Activated CD4-positive, alpha-beta T cell treated with anti-CD3 and anti-CD28 coated beads, Interleukin-2, amount 10 ng/mL, durations not matched to agents 24 days and 14 days (primary cell): ENCODE measurements at places on chromosomes 5 and 9.

- peaks cover 28% of the 10 kb centered on the region for H3K36me3 ChIP-seq
- no peak overlapping the region for H3K27ac ChIP-seq
- H3K4me1 ChIP-seq = peaks cover 61% of the 10 kb centered on the region
- H3K27me3 ChIP-seq = no peaks in the 10 kb centered on the region
Measured at GRCh38 chr5:62282064-62282463, 23.9 kb upstream of the KIF2A start.

DNA sequence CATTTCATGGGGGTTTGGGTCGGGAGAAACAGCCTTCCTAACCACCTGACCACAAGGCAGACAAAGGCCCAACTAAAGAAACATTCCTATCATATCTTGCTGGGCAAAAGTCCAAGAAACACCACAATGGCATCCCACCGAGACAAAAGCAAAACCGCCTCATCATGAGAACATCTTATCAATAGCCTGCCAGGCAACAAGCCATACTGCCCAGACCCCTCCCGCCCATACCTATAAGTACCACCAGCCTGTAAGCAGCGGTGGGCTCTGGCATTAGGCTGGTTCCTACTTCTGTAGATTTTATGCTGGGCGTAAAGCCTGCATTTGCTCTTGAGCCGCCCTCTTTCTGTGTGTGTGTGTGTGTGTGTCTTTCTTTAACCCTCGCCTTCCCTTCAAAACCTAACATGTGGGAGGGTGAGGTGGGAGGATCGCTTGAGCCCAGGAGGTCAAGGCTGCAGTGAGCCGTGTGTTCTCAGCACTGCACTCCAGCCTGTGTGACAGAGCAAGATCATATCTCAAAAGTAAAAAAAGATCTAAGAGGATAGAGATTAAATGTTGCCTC lies 56.9 kb downstream of the PDE6A start:
- no peak overlapping the region for H3K27ac ChIP-seq
- no peak overlapping the region for H3K4me3 ChIP-seq
- no peaks in the 10 kb centered on the region for H3K4me1 ChIP-seq
- DNase-seq = no peak
- H3K27me3 ChIP-seq = peaks cover 1% of the 10 kb centered on the region
- no peaks in the 10 kb centered on the region for H3K36me3 ChIP-seq

- no peaks in the 10 kb centered on the region for H3K36me3 ChIP-seq
- no peak overlapping the region for H3K27ac ChIP-seq
- H3K4me3 ChIP-seq = no peak overlapping the region
Measured at GRCh38 chr5:170405817-170406216, 16.6 kb upstream of the KCNMB1 start.

- H3K36me3 ChIP-seq = no peaks in the 10 kb centered on the region
- no peak for DNase-seq
- H3K4me1 ChIP-seq = no peaks in the 10 kb centered on the region
- peaks cover 11% of the 10 kb centered on the region for H3K27me3 ChIP-seq
- H3K4me3 ChIP-seq = no peak overlapping the region
- H3K27ac ChIP-seq = no peak overlapping the region
Measured at GRCh38 chr5:10875201-10875768, 114.3 kb upstream of the DAP start.

- H3K4me3 ChIP-seq = no peak overlapping the region
- DNase-seq = no peak
- no peaks in the 10 kb centered on the region for H3K4me1 ChIP-seq
- no peaks in the 10 kb centered on the region for H3K36me3 ChIP-seq
Measured at GRCh38 chr9:6305954-6306563, 22.1 kb upstream of the TPD52L3 start.

GRCh38 chr9:72598639-72599038 lies 77.2 kb downstream of the TMC1 start:
- peaks cover 11% of the 10 kb centered on the region for H3K27me3 ChIP-seq
- H3K27ac ChIP-seq = no peak overlapping the region
- no peak for DNase-seq
- no peak overlapping the region for H3K4me3 ChIP-seq
- peaks cover 14% of the 10 kb centered on the region for H3K4me1 ChIP-seq
